ENCODE measurements at places on chromosomes 5 and 9. TPM values are rescaled to one million over a fixed set of nuclear protein-coding genes. Genes with fewer than 3 reads are reported as not detected.

PCDHAC2 gene
- total RNA-seq = not detected

GAPT gene
- total RNA-seq = 1.4 TPM

PCDHA13 gene
- total RNA-seq = not detected

CRHBP gene
- not detected for total RNA-seq

SPAAR gene
- not detected for total RNA-seq

TLX3 gene
- total RNA-seq = not detected

OCLN gene
- total RNA-seq = 4.7 TPM

FOXD4L5 gene
- 0.63 TPM for total RNA-seq

F2RL1 gene
- total RNA-seq = 4.2 TPM

C7 gene
- not detected for total RNA-seq

INSL4 gene
- total RNA-seq = not detected

SLC46A2 gene
- total RNA-seq = not detected

ZFP37 gene
- total RNA-seq = 2.6 TPM

RAB3C gene
- not detected for total RNA-seq

SH3TC2 gene
- total RNA-seq = not detected

PCDHGA7 gene
- 0.42 TPM for total RNA-seq

SMIM27 gene
- 37.0 TPM for total RNA-seq

CDKN2A gene
- 0.94 TPM for total RNA-seq

TRIM23 gene
- total RNA-seq = 29.6 TPM

ANKDD1B gene
- total RNA-seq = 0.49 TPM

TRPM6 gene
- not detected for total RNA-seq

GRIA1 gene
- total RNA-seq = not detected

SLC45A2 gene
- total RNA-seq = 0.93 TPM

GADD45G gene
- total RNA-seq = 1.5 TPM

DIPK1B gene
- total RNA-seq = 1.1 TPM

TAF11L6 gene
- total RNA-seq = not detected

C9orf78 gene
- 98.7 TPM for total RNA-seq

NDFIP1 gene
- 123 TPM for total RNA-seq

BTNL8 gene
- total RNA-seq = not detected

FBXO38 gene
- 97.0 TPM for total RNA-seq

NMUR2 gene
- not detected for total RNA-seq

SPATA31D4 gene
- not detected for total RNA-seq

PCDHGA2 gene
- total RNA-seq = 0.16 TPM

PCDHA3 gene
- total RNA-seq = not detected

CETN3 gene
- 17.6 TPM for total RNA-seq

RAI14 gene
- not detected for total RNA-seq

STPG3 gene
- total RNA-seq = not detected

C5orf52 gene
- not detected for total RNA-seq

All from naive thymus-derived CD8-positive, alpha-beta T cell (primary cell).